ENCODE measurements at places on chromosomes 5 and 9.

DNA sequence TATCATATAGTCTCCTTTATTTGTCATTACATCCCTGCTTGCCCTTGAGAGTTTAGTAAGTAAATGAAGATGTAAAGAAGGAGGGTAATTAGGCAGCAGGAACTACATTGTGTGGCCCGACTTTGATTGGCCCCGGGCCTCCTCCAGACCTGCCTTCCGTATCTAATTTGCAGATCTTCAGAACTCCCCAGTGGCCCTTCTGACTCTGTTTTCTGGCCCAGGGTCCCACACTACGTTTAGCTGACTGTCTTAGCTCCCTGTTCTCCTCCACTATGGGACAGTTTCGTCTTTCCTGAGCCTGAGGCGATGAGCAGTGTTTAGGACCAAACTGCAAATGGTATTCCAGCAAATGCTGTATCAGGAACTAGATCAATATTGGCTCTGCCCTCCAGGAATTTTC, 21.6 kb upstream of the CTSL start:
- no peak for DNase-seq

- DNase-seq = no peak
These were observed 365.1 kb upstream of the RIOK2 start for GRCh38 chr5:97547999-97548738.

GRCh38 chr5:158463938-158464337, 605.0 kb upstream of the CLINT1 start:
- DNase-seq = no peak

- peak; percentile 91 for DNase-seq
These were observed at the start of gene ERCC6L2 for GRCh38 chr9:95875305-95876137. ERCC6L2 (plus strand) TSS chr9:95875691; CDS start chr9:95876039, 348 bp downstream.

GRCh38 chr9:89850631-89851325, 246.0 kb downstream of the GADD45G start:
- DNase-seq = no peak

GRCh38 chr5:135371622-135372232, 27.3 kb downstream of the MACROH2A1 start:
- DNase-seq = no peak

DNA sequence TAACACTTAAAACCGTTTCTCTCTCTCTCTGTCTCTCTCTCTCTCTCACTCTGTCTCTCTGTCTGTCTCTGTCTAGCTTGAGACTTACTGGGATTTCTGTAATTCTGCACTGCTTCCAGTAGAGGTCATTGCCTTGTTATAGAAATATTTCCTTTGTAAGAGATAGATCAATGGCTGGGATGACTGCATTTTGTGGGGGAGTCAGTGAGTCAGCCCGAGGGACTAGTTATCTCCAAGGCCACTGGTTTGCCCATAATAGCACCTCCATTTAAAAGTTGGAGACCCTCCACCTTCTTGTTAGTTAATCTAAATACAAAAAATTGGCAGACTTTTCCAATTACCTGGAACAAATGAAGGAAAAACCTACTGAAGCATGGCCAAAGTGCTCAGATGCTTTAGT, 547.2 kb downstream of the LRRC70 start:
- DNase-seq = no peak

- DNase-seq = no peak
These were observed 8.6 kb downstream of the PCA3 start for GRCh38 chr9:76772686-76773445.

DNA sequence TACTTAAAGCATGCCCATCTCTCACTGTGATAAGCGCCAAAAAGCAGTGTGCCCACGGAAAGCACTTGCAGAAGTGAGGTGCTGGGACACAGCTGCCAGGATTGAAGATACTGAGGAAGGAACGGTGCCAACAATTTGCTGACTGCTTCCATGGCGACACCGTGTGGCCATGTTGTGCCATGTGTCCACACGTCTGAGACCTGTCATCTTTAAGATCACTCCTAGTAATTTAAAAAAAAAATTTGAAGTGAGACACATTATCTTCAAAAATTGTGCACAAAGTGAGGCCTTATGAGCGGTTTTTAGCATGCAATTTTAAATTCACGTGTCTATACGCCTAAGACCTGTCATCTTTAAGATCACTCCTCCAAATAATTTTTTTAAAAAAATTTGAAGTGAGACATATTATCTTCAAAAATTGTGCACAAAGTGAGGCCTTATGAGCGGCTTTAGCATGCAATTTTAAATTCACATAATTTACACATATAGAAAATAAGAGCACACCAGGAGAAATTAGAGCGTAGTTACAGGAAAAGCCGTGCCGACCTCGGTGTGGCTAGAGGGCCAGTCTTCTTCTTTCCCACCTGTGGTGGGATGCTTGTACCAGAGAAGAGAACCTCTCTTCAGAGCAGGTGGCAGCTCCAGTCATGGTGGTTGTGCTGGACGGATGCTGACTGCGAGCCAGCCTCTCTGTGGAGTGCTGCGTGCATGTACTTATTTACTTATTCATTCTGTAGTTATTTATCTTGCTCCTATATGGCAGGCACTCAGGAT, 21.4 kb upstream of the FLT4 start:
- DNase-seq = peak; percentile 40

- no peak for DNase-seq
These were observed 901.7 kb downstream of the TLE1 start for GRCh38 chr9:80787636-80788035.

DNA sequence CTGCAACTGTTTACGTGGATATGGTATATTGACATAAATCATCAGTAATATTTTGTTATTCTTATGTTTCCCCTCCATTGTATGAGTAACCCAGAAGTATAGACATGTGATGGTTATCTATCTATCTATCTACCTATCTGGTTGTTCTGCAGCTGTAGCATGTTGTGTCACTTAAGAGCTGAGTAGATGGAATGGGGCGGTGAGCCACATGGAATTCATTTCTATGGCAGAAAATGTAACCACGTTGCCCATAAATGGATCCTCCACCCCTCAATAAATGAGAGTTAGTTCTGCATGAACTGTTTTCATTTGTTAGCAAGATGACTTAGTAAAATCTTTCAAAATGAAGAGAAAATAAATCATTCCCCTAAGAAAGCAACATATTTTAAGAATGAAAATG, 553.2 kb downstream of the MAT2B start:
- no peak for DNase-seq

GRCh38 chr5:74328221-74328630, 312.3 kb downstream of the ENC1 start:
- no peak for DNase-seq

DNA sequence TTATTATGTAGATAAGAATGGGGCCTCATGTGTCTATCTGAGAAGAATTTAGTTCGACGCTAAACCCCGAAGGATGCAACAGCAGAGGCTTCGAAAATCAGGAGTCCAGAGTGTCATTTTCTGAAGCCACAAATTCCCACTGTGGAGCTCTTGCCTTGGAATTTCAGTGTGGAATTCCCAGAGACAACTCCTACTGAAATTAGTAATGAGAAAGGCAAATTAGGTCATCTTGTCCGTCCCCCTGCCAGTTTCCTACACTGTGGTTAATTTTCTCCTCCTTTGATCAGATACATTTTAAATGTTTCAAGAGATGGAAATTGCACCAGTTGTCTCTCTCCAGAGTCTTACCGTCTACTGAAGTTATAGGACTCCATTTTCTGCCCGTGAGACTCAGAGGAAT, 633.6 kb downstream of the BNC2 start:
- DNase-seq = no peak

DNA sequence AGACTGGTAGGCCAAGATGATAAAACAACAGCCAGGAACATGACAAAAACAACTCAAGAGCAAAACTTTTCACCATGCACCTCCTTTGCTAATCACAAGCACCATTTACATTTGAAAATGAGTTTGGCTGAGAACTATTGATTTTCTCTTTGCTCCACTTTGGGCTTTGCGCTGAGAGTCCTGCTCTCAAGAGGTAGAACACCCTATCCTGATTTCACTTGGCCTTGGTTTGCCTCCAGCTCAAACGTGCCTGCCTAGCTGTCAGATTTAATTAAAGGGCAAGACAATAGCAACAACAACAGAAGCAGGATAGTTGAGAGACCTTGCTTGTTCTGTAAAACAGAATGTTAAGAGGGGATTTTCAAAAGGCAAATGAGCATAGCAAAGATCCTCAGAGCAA, 128.2 kb upstream of the ASTN2 start:
- no peak for DNase-seq

- no peak for DNase-seq
These were observed 30.3 kb downstream of the IRX4 start for GRCh38 chr5:1852324-1852947.
